ENCODE measurements at places on chromosomes 2 and 18.

DNA sequence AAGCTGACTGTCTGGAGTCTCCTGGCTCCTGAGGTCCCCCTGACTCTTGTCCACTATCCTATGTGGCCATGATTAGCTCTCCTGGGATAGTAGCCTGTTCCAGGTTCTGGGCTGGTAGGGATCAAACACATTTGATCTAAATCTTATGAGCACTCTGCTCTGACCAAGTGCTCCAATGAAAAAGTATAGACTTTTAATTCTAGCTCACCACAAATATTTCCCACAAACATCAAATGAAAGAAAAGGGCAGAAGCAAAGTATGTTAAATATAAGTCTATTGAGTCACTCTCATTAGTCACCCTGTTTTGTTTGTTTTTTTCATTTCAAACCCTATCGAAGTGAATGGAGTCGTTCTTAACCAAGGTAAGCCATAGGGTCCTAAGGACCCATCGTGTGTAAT is 39.7 kb upstream of the NEDD4L start:
- DNase-seq = no peak

GRCh38 chr2:64581777-64582539 is 57.8 kb downstream of the AFTPH start:
- DNase-seq = no peak

DNA sequence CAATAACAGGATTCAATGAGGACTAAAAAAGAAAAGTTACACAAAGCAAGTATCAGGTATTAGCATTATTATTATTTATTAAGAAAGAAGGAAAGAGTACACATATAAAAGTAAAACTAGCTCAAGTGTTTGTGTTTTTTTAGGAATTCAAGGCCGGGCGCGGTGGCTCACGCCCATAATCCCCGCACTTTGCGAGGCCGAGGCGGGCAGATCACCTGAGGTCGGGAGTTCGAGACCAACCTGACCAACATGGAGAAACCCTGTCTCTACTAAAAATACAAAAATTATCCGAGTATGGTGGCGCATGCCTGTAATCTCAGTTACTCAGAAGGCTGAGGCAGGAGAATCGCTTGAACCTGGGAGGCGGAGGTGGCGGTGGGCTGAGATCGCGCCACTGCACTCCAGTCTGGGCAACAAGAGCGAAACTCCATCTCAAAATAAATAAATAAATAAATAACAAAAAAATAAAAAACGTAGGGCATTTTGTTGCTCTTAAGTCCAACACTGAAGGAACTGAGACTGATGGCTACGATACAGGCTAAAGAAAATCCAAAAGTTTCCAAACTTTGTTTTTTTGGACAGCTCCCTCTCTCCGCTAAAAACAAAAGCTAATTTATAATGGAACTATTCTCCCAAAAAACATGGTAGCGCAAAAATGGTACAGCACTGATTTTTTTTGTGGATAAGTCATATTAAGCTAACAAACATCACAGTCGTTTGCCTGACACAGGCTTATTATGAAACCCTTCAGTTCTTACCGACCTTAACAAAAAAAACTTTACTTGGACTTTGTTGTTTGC is 1.7 kb downstream of the TRAPPC8 start:
- DNase-seq = no peak

- no peak for DNase-seq
Observed at GRCh38 chr2:209661286-209661894, 110.2 kb upstream of the UNC80 start.

GRCh38 chr18:35513181-35513936 is 15.6 kb upstream of the INO80C start:
- DNase-seq = no peak

GRCh38 chr18:60560071-60560470 is 187.5 kb upstream of the MC4R start:
- no peak for DNase-seq

GRCh38 chr2:58891828-58892377 is 650.8 kb upstream of the FANCL start:
- no peak for DNase-seq

DNA sequence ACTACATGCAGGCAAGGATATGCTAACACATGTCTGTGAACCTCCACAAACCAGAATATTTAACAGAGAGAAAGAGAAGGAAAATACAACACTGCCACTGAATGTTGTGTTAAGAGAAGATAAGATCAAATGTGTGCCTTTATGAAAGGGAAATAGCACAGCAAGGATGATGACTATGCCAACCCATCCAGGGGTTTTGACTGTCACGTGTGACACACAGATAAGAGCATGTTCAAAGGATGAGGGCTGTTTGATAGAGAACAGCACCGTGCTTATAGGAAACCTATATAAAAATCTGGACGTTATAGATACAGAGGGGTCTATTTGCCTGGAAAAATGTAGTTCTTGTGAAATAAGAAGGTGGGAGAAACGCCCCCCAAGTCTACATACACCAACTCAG is 911.8 kb downstream of the CPS1 start:
- DNase-seq = no peak

DNA sequence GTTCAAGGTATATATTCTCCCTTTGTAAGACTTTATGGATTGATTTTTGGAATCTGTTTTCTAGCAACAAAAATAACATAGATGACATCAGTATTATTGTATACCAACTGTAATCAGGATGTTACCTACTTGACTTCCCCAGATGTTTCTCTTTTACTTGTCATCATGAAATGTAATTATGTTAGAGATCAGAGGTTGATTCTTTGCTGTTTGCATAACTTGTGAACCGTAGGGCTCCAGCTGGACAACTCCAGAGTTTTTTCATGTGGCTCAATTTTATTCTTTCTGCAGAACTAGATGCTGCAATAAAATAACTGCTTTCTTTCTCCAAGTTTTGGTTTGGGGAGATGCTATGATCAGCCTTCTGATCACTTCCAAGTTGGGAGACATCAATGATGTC is 58.1 kb downstream of the SPOPL start:
- no peak for DNase-seq
